ENCODE measurements at places on chromosomes 4 and X.

- DNase-seq: no peak
Measured at GRCh38 chrX:22095286-22095685, 63.2 kb downstream of the PHEX start.

- DNase-seq: no peak
Measured at GRCh38 chrX:108735679-108736508, 469 bp downstream of the IRS4 start.

- no peak for DNase-seq
Measured at GRCh38 chr4:122577189-122577553, 43.7 kb downstream of the IL21 start.

- DNase-seq: no peak
Measured at GRCh38 chr4:54254915-54255246, 25.8 kb downstream of the PDGFRA start.

DNA sequence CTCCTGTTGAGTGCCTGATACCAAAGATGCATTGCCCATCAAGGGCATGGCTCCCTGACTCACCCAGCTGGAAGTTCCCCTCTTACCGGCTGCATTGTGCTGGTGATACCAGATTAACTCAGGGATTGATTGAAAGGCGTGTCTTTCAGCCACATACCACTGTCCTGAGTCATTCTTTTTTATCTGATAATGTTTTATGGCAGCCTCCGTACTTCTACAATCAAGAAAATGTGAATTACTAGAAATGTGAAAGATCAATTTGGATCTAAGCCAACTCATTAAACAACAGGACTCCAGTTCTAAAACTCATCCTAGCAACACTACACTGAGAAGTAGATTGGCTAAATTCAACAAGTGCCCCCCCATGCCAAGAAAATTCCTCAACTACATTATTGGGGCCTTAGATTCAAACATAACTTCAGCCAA, 40.0 kb downstream of the TXK start:
- DNase-seq: no peak

GRCh38 chr4:632196-632790, 6.9 kb downstream of the PDE6B start:
- DNase-seq: no peak

GRCh38 chr4:150289881-150290280, 211.6 kb downstream of the DCLK2 start:
- DNase-seq: no peak
